NCI-H2081 (cell line): ENCODE measurements at places on chromosomes 13 and 19.

DNA sequence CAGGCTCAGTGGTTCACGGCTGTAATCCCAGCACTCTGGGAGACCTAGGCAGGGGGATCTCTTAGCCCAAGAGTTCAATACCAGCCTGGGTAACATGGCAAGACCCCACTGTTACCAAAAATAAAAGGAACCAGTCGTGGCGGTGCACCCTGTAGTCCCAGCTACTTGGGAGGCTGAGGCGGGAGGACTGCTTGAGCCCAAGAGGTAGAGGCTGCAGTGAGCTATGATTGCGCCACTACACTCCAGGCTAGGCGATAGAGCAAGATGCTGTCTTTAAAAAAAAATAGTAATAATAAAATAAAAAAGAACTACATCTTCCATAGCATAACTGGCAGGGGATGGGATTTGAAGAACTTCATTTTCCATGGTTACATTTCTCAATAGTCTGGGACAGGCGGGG, 3.0 kb downstream of the LYPD3 start:
- DNase-seq, result no peak

- DNase-seq, result no peak
Observed at GRCh38 chr19:18304458-18305310, 18.2 kb downstream of the LSM4 start.

DNA sequence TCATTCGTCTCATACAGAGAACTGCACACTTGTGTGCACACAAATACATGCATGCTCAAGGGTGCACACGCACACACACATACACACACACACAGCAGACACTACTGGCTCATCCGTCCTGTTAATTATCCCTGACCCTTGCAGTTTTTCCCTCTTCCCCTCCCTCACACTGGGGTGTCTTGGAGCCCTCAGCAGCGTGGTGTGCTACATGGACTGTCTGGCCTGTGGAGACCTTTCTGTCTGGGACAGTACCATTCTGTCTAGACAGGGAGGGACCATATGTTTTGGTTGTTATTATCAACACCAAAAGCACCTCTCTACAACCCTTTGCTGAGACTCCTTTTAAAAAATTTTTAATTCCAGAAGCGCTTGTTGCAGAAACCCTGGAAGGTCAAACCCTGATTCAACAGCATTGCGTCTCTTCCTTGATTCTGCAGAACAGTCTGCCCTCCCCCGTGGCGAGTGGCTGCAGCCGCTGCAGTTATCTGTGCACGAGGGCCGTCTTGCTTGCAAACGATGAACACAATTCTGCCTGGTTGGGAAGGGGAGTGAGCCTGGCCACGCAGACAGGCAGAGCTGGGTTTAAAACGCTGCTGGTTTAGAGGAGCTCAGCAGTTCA, 374.0 kb downstream of the IRS2 start:
- peak; percentile 67 for DNase-seq

DNA sequence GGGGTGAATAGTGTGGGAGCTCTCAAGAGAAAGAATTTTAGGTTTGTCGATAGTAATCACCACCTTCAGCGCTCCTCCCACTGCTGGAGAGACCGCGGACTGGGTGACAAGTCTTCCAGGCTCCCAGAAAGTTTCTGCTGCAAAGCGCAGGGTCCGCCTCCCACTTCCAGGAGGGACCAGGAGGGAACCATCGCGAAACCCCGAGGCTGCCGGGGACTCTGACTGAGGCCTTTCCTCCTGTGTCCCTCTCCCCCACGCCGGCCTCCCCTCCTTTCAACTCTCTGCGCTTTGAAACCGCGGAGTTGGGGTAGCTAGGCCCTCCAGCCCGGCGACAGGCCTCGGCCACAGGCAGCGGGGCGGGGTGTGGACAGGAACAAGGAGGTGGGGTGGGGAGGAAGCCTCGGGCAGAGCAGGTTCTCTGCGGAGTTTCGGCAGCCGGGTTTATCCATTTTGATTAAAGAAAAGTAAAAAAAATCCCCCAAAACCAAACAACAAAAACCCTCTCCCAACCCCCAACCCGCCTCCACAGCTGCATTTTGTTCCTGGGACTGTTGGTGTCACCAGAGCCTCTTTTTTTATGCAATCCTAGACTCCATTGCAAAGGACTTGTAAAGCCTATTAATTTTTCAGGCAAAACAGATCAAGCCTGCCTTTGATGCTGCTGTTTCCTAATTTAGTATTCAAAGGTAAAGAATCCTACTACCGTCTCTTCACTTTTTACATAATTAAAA, 157.2 kb downstream of the TM9SF2 start:
- peak; percentile 89 for DNase-seq

GRCh38 chr13:47420568-47420967, 523.7 kb upstream of the HTR2A start:
- DNase-seq, result no peak

DNA sequence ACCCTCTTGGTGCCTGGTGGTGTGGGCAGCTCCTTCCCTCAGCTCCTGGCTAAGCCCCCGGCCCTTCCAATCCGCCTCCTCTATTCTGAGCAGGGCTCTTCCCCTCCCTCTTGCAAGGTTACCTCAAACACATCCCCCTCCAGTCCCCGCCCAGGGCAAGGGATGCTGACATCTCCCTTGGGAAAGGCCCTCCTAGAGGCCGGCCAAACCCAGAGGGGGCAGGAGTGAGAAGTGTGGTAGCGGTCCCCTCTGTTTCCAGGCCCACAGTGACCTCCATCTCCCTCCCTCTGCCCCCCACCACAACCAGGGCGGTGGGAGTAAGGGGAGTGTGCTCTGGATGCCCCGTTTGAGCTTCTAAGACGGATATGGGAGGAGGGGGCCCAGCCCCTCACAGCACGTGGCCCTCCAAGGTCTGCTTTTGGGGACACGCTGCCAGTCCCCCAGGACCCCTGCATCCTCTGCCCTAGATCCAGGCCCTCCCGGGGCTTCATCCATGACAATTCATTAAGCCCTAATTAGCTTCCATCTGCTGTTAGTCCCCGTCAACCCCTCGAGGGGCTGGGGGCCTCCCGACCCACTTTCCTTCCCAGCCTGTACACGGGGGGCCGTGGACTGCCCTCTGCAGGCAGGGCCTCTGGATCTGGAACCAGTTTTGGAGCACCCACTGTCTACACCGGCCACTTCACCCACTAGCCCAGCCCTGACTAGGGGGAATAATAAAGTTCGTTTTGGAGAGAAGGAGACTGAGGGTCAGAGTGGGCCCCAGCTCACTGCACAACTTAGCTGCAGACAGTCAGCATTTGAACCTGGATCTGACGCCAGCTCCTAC, 2.3 kb downstream of the LINGO3 start:
- DNase-seq, result no peak
